ENCODE measurements at places on chromosomes 16 and 17.
A peak's percentile ranks its signal among the peaks of the same experiment; 100 is the strongest.

GRCh38 chr17:21295036-21295952, 10.8 kb downstream of the MAP2K3 start:
- no peak for DNase-seq

- DNase-seq = no peak
Measured at GRCh38 chr16:2770057-2770951, 6.8 kb downstream of the ELOB start.

GRCh38 chr16:13439766-13440165, 480.2 kb upstream of the ERCC4 start:
- no peak for DNase-seq

DNA sequence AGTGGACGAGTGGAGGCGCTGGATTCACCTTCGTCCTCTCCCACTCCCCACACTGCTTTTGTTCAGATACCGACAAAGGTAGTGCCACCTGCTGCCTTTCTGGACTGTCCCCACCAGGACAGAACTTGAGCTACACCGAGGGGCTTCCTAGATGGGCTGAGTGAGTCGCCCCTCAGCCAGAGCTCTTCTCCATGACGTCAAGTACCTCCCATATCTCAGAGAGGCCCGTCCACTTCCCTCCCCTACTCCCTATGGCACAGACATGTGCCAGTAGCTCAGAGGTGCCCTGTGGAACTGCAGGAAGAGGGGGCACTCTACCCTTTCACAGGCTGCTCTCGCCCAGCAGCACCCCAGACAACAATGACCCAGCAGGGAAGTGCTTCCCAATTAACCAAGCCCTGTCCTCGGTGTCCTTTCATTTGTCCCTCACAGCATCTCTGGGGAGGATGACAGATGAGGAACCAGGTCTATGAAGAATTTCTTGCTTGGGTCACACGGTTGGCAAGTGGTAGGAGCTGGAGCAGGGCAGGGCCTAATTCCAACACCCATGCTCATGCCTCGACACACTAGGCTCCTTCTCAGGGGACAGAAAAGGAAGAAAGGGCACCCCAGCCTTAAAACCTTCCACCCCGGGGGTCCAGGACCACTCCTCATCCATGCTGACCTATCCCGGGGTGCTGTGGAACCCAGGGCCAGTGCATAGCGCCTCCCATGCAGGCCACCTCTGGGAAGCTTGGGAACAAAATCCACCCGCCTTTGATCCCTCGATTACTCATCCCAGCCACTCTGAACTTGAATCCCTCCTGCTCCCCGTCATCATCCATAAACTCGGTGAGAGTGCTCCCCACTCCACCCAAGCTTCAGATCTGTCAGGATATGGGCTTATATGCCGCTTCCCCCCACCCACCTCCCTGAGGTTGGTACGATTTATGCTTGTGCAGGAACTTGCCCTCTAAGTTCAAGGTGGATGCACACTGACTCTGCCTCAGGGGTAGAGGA, 51.7 kb downstream of the WNT3 start:
- DNase-seq = no peak

DNA sequence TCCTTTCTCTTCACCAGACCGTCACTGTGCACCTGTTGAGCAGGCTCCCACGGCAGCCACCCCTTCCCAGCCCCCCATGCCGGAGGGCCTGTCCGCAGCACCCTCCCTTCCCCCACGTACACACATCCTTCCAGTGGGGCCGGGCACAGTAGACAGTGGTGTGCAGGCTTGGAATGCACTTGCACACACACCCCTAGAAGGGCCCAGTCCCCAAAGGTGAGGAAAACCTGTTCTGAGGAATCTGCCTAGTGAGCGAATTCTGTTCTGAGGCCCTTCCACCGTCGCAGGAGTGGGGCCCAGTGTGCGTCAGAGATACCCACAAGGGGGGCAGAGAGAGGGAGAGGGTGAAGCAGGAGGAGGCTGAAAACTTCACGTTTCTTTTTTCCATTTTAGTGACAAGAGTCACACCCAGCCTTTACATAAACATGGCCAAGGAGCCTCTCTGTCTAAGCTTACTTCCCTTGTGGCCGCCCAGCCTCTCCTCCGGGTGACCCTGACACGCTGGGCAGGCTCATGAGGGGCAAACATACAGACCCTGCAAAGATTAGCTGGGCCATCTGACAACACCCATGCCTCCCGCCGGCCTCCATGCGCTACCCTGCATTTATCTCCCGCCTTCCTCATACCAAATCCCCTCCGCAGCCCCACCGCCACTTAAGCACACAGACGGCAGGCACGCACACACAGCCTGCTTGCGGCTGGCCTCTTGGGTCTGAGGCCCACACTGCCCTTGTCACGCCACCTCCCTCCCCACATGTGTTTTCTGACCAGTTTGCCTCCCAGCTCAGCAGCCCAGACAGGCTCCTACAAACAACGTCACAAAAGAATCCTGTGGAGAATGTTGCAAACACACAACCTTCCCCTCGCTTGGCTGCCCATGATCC, 1.8 kb downstream of the ZBTB4 start:
- DNase-seq = peak; percentile 90

DNA sequence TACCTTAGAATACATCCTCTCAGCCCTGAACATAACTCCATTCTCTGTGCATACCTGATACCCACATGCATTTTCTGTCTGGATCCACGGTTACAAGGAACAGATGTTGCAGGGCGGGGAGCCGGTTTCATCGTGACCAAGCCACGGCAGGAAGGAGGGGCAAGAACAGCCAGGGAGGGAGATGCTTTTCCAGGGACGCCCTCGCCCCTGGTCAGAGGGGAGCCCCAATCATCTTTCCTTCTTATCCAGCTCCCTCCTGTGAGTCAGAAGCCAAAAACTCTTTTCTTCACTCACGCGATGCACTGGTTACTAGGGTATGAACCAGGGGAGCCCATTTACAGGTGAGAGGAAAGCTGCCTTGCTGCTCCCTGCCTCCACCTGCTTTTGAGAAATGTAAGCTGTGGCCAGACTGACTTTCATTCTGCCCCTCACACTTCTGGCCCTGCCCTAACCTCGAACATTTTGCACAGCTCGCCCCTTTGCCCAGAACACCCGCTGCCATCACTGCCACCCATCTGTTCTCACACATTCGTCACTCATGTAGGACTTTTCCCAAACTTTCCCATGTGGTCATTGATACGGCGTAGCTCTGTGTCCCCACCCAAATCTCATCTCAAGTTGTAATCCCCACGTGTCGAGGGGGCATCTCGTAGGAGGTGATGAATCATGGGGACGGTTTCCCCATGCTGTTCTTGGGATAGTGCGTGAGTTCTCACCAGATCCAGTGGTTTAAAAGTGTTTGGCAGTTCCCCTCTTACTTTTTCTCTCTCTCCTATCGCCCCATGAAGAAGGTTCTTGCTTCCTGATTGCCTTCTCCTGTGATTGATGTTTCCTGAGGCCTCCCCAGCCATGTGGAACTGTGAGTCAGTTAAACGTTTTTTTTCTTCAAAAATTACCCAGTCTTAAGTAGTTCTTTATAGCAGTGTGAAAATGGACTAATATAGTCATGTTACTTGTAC, 20.5 kb downstream of the FOXL1 start:
- no peak for DNase-seq

- DNase-seq = peak; percentile 45
Measured at GRCh38 chr16:3004781-3005284, 7.9 kb upstream of the CLDN9 start.

DNA sequence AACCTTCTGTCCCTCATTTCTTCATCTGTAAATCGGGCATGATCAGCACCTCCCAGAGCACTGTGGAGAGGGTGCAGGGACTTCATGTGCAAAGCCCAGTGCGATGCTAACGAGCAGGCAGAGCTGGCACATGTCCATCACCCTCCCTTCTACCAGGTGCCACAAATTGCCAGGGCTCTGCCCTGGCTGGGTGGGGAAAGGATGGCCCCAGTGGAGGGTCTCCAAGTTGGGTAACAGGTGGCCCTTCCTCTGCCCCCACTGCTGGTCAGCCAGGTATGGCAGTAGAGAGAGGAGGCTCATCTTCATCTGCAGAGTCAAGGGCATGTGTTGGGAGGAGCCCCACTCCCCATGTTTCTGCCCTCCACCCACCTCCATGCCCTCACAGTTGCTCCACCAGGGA, 61.5 kb upstream of the CDH5 start:
- no peak for DNase-seq

- DNase-seq = peak; percentile 19
Measured at GRCh38 chr17:82241183-82241925, 12.5 kb downstream of the SLC16A3 start.

GRCh38 chr17:48729335-48730239, 1.0 kb upstream of the HOXB13 start:
- no peak for DNase-seq

DNA sequence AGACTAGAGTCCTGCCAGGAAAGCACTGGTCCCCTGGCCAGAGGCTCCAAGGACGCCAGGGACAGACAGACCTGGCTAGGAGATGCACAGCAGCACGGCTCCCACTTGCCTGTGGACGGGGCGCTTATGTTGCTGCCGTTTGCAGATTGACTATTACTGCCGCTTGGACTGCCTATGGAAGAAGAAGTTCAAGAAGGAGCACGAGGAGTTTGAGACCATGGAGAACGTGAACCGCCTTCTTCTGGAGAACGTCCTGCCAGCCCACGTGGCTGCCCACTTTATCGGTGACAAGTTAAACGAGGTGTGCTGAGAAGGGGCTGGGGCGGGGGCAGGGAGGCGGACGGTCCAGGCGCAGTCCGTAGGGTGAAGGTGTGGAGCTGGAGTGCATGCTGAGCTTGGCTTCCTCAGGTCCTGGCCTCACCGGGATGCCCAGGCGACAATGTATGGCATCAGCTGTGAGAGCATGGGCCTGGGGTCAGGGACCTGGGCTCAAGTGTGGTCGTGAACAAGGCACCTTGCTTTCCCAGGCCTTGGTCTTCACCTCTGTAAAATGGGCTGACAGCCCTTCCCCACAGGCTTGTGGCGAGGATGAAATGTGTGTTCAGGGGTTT, 45.6 kb downstream of the ADCY7 start:
- no peak for DNase-seq

GRCh38 chr16:62018301-62019060, 17.8 kb downstream of the CDH8 start:
- DNase-seq = no peak

GRCh38 chr17:28398280-28398981, 7.6 kb downstream of the SLC46A1 start:
- no peak for DNase-seq

DNA sequence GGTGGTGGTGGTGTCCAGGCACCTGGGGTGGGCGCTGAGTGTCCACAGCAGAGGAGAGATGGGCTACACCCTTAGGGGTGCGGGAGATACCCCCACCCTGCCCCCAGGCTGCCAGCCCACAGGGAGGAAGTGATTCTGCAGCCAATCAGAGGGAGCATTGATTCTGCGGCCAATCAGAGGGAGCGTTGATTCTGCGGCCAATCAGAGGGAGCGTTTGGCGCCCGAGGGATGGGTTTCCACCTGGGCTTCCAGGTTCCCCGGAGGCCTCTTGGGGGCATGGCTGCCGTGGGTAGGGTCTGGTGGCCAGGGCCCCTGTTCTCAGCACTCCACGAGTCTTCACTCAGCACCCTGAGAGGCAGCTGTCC, 28.2 kb upstream of the ACSF3 start:
- DNase-seq = no peak

DNA sequence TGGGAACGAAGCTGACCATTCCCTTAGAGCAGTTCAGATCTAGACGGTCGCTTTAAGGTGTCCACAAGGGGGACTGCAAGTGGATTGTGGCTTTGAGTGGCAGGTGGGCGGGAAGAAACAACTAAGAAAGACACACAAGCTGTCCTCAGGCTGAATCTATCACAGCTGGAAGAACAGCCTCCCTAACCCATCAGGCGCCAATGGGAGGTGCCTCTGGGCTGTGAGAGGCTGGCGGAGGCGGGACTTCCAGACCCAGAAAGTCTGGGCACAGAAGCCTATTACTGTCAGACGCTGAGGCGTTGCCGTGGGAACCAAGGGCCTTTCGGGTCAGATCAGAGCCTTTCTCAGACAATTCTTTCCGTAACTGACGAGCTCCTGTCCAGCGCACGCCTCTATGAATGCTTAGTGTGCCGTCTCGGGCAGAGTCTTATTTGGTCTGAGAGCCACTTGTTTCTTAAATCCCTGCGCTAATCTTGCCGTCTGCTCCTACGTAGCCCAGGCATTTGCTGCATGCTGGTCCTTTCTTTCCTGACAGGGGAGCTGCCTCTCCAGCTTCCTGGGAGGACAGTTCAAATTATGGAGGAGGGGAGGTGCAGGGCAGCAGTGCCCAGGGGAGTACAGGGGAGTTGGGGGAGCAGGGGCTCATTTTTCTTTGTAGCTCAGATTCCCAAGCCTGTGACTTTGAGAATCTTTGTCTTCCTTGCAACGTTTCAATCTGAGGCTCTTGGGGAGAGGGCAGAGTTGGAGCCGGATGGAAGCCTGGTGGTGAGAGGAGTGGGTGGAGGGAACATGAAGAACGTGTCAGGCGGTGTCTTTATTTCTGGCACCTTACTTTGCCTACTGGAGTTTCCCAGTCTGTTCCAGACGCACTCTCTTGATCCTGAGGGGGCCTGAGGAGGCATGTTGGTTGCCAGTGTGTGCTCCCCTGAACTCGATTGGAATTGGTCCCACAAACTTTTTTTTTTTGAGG, 618.7 kb downstream of the KCNJ18 start:
- peak; percentile 91 for DNase-seq

DNA sequence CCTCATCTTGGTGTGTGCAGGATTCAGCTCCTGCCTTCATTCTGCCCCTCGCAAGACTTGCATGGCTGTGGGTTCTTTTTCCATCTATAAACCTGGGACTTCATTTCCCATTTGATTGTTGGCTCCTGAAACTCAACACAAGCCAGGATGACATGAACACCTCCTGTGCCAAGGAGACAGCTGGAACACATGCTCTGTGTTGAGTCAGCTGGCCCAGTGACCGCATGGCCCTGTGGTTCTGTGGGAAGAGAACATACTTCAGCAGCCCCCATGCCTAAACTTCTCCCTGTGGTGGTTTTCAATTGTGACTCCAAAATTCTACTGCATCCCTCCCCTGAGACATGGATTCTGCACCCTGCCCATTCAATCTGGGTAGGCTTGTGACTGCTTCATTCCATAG, 57.9 kb upstream of the FOXF1 start:
- DNase-seq = no peak

- DNase-seq = no peak
Measured at GRCh38 chr17:51638971-51639370, 378.6 kb downstream of the UTP18 start.

DNA sequence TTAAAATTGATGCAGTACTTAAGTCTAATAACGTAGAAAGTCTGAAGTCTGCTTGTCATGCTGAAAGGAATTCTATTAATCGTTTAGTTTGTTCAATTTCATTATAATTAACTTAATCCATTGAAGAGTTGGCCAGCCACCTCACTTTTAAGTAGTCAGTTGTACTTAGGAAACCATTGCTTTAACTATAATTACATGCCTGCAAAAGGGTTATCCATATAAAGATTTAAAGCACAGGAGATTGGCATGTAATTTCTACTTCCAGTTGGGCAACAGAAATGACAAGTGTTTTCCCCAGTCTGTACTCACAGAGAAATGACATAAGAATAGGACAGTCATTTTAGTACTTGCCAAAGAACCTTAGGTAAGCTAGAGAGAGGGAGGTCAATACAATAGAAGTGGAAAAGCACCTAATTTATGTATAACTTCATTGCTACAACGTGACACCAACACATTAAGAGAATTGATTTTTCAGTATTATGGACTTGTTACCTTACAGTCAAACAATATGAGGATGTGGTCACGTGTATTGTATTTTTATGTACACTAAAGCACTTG, 3.7 kb upstream of the USP32 start:
- DNase-seq = no peak
